ENCODE measurements at places on chromosomes 12 and 14.

- no peak for DNase-seq
These were observed 143.0 kb upstream of the EGLN3 start for GRCh38 chr14:34093883-34094282.

- DNase-seq: no peak
These were observed 1244.9 kb upstream of the SEL1L start for GRCh38 chr14:82778601-82779000.

DNA sequence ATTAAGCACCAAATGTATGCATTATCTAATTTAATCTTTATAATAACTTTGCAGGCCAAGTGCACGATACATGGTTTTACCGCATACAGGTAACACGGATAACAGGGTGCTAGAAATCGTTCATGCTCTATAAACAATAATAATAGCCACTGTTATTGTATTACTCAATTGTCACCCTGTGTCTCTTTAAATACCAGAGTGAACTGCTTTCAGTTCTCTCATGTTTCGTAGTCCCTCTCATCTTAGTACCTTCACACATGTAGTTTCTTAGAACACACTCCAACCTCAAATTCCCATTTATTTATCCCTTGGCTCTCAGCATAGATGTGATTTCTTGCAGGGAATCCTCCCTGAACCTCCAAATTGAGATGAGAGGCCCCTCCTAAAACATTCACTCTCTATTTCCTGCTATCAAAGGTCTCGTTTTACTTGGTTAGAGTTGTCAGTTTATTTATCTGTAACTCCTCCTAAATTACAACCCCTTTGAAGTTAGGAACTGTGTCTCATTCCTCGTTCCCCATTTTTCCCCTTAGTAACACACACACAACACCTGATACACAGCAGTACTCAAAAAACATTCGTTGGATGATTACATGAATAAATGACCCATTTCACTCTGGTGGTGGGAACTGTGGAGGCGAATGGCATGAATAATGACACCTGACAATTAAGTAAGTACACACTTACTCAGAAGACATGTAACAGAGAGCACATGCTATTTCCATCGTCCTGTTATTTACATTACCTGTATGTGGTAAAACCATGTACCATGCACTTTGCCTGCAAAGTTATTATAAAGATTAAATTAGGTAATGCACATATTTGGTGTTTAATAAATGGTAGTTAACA lies 134.6 kb downstream of the BTG1 start:
- no peak for DNase-seq

DNA sequence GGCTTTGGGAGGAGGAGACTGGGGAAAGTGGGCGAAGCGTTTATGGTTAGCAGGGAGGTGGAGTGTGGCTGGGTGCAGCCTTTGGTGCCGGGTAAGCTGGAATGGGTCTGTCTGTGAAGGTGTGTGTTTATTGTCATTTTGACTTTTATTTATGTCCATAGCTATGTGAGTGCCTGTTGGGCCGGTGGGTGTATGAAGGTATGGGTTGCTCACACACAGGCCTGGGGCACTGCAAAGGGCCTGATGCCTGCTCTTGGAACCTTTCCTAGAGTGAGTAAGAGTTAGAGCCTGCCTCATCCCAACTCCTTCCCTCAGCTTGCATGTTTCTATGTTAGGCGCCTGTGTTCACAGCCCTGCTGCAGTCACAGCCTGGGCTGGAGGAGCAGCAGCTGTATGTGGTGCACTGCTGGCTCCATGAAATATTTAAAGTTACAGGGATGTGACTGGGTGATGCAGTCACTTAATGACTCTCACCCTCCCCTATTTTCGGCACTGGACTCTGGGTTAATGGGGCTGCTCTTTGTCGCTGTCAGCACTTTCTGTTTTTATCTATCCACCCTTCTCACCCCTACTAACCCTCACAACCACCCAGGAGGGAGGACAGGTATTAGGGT lies 2.6 kb upstream of the PPP1R1A start:
- DNase-seq: no peak

DNA sequence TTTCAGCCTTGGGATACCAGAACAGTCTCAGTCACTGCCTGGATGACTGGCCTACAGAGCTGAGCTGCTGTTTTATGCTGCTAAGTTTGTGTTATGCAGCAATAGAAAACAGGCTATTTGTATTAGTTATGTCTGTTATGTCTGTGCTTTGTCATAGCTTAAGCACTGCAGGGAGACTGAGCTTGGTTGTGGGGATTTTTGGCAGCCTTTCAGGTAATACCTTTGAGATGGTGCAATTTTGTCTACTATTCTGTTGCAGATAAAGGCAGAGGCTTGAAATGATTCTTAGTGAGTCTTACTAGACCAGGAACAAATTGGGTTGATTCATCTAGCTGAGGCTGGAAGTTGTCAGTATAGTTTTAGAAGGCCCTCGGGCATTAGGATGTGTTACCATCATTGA lies 201.3 kb upstream of the RBM19 start:
- no peak for DNase-seq

DNA sequence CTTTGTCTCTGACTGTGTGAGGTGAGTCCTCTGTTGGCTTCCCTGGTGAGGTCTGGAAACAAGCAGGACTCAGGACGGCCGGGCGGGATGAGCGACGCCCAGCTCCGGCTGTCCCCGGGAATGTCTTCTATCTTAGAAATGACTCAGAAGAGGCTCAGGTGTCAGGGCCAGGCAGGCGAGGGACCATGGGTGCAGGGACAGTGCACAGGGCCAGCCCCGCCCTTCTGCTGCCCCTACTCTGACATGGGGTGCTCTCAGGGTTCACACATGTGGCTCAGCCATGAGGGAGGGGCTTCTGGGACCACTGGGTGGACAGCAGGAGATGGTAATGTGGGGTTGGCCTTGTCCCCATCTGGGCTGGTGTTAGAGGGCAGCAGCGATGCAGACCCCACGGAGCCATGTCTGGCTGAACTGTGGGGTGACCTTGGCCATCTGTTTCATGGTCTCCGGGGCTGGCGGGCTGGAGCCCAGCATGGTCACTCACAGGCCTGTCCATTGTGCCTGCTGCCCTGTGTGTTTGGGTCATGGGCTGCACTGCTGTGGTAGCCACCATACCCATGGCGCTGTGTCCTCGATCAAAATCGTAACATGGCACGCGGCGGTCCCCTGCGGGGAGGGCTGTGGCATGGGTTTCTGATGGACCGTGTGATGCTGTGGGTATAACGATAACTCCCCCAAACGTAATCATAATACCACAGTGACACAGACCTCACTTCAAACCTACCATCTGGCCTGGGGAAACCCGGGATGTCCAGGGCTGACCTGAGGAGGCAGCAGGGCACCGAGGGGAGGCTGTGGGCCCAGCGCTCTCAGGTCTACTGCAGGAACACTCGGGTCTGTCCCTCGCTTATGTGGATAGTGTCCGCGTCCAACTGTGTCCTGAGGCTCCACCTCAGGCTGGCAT lies 368.8 kb downstream of the TMEM121 start:
- DNase-seq: no peak

DNA sequence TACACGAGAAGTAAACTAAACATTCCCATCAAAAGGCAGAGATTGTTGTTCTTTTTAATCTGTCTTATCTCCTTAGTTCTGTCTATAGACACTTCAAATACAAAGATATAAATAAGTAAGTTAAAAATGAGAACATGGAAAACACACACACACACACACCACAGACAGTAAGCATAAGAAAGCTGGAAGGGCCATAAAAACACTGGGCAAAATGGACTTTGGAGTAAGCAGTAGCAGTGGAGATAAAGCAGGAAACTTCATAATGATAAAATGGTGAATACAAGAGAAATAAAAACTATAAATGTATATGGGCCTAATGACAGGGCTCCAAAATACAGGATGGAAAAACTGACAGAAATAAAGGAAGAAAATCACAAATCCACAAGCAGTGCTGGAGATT lies 32.6 kb downstream of the KICS2 start:
- no peak for DNase-seq

DNA sequence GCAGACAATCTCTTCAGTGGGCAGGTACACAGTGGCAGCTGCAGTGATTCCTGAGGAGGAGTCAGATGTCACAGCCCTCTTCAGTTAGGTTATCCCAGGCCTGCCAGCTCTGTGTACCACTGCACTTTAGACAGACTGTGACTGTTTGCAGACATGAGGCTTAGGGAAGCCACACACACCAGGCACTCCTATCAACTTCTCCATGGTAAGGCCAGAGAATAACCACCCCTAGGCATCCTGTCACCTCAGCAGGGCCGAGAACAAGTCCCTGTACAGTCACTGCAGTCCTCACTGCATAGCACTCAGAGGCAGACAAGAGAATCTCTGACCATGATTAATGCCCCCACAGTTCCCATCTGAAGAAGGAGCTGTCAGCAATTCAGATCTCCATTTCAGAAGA lies 296.5 kb downstream of the GALC start:
- DNase-seq: no peak

- DNase-seq: no peak
These were observed 88.5 kb upstream of the FZD10 start for GRCh38 chr12:130073721-130074120.

- no peak for DNase-seq
These were observed 49.2 kb downstream of the TMEM132D start for GRCh38 chr12:129854591-129854990.

DNA sequence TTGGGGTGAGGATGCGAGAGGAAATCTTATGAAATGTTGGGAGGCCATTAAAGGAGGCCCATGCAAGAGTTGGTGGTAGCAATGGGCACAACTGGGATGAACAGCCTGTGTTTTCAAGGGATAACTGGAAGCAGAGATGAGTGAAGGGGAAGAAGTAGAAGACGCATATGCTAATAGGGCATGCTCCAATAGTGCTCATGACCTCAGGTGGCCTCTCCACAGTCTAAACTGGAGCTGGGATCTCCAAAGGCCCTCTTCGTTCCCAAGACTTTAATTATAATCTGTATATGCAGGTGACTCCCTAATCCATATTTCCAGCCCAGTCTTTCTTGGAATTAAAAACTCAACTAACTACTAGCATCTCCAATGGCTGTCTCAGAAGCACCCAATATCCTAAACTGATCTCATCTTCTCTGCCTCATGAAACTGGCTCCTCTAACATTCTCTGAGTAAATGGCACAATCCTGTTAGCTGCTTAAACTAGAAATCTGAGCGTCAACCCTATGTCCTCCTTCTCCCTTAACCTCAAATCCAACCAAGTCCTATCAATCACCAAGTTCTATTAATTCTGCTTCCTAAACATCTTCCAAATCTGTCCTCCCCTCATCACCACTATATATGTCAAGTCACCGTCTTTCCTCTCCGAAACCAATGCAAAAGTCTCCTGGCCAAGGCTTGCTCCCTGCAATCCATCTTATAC lies 2.8 kb upstream of the AJUBA start:
- DNase-seq: no peak

DNA sequence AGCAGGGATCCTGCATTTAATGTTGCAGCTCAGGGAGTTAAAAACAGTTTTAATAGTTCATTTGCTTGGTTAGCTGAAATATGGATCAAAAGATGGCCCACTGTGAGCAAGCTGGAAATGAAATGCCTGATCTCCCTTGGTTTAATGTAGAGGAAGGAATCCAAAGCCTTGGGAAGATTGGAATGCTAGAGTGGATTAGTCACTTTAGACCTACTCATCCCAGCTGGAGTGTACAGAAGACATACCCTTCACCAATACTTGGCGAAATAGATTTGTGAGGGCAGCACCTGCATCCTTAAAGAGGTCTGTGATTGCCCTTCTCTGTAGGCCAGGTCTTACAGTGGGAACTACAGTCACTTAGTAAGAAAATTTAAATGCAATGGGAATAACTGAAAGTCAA lies 58.0 kb upstream of the KRAS start:
- DNase-seq: no peak

- no peak for DNase-seq
These were observed 733.6 kb upstream of the TBX3 start for GRCh38 chr12:115417610-115418009.

- no peak for DNase-seq
These were observed 13.9 kb upstream of the UBC start for GRCh38 chr12:124928095-124928911.

DNA sequence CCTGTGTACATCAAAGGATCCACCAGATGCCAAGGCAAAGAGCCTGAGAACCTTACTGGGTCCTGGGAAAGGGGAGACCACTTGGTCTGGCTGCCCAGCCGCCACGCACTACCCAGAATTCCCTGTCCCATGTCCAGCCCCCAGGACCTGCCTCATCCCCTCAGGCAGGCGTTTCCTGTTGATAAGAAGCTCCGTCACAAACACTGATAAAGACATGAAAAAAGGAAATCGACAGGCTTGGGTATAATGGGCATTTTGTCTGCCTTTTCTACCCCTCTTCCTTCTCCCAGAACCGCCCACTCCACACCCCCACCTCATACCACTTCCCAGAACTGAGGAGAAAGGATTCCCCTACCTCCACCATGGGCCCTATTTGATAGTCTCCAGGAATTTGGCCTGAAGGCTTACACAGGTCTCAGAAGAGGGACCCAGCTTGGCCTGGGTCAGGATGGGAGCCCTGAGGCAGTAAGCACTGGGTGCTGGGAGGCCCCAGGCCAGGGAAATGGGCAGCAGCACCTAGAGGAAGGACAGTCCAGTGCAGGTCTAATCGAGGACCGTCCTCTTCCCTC lies 18.8 kb downstream of the ACVRL1 start:
- DNase-seq: no peak

DNA sequence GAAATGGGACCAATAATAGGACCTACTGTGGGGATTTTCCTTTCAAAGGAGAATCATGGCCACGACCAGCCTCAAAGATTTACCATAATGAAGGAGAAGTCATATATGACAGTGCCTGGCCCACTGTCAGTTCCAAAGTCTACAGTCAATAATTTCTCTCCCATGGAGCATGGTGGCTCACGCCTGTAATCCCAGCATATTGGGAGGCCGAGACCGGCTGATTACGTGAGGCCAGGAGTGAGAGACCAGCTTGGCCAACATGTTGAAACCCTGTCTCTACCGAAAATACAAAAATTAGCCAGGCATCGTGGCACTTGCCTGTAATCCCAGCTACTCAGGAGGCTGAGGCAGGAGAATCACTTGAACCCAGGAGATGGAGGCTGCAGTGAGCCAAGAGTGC lies 13.8 kb downstream of the IRF2BPL start:
- no peak for DNase-seq

- DNase-seq: no peak
These were observed 182.3 kb downstream of the TMEM132C start for GRCh38 chr12:128449146-128449894.

- DNase-seq: no peak
These were observed 12.4 kb upstream of the TMEM106C start for GRCh38 chr12:47950856-47951468.

- no peak for DNase-seq
These were observed 256.8 kb upstream of the FLRT2 start for GRCh38 chr14:85273099-85273677.

DNA sequence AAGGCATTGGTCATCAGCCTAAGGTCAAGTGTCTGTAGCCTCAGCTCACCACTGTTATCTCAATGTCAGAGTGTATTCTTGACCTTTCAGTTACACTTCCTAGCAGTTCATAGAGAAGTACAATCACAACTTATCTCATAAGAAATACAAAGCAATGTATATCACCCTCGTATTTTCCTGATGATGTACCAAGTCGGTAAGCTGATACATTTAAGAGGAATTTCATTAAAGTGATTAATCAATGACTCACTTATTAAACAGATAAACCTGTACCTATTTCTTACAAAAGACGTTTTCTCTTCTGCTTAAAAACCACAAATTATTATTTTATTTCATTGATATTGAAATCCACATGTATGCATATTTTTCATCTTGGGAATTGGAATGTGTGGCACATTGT lies 3.9 kb upstream of the PRB3 start:
- no peak for DNase-seq

All from activated T-cell treated with anti-CD3 and anti-CD28 coated beads, Interleukin-2, amount 50 U/mL, for 1 hour (primary cell).